ENCODE measurements at places on chromosomes 16 and 17.

DNA sequence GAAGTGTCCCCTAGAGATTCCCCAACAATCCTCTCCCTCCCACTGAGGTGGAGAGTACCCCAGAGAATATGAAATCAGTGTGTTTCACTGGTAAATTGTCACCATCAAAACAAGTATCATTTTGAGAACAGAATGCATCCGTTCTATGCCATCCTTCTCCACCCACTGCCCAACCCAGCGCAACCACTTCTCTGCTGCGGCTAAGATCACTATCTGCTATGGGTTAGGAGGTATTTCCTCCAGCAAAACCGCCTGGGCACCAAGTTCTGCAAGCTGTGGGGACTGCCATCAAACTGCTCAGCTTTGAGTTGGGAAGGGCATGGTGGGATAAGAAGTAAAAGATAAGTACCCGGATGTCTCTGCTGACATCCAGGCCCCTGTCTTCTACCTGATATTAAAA, 24.4 kb downstream of the CNTNAP1 start:
- peak; percentile 18 for DNase-seq

GRCh38 chr17:48528936-48529682, 1.7 kb downstream of the HOXB1 start:
- DNase-seq, result no peak

- DNase-seq, result no peak
Measured at GRCh38 chr16:53949715-53950410, 245.9 kb downstream of the FTO start.

- no peak for DNase-seq
Measured at GRCh38 chr17:42787266-42787665, 6.9 kb downstream of the WNK4 start.

GRCh38 chr16:10181196-10182162, 749 bp downstream of the GRIN2A start:
- no peak for DNase-seq

GRCh38 chr17:44655983-44656710, at the start of gene MEIOC:
Gene MEIOC (plus strand): TSS chr17:44656468. CDS start chr17:44656614, 146 bp downstream.
- no peak for DNase-seq

- DNase-seq, result no peak
Measured at GRCh38 chr17:22203208-22203715, 510.9 kb downstream of the KCNJ18 start.

DNA sequence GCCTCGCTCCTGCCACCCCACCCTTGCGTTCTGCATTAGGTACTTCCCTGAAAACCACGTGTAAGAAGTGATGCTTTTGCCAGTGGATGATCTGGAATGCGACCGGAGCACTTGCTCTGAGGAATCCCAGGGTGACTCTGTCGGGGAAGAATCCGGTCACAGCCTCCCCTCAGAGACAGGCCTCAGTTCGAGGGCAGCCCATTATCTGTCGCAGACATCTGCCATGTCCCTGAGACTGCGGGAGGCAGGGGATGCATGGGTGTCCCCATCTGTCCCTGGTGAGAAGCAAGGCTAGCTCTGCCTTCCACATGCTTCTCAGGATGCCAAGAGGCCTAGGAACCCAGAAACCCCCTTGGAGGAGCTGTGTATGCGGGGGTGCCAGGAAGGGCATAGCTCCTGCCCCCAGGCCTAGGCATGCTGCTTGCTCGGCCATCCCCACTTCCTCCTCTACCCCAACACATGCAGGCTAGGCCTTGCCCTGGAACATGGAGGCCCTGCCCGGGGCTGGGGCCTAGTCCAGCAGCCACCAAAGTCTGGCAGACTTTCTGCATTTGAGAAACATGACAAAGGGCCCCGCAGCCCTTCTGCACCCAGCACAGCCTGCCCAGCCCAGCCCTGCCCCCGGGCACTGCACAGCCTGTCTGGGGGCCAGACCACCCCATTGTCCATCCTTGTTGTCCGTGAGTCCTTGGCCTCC, 20.5 kb downstream of the MNT start:
- no peak for DNase-seq

DNA sequence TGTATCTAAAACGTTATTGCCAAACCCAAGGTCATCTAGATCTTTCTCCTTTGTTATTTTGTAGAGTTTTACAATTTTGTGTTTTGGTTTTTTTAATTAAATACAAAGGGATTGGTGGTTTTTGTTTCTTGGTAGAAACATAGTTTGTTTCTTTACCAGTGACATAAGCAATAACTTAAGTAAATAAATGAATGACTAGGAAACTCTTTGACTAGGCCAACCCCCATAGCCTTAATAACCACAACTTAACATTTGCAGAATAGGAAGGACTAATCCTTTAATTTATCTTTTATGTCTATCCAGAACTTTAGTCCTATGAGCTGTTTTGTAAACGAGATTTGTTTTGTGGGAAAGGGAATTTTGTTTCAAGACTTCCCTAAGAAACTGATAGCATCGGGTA, 162.5 kb downstream of the PRKCA start:
- no peak for DNase-seq

GRCh38 chr16:27492588-27492979, 57.1 kb downstream of the GTF3C1 start:
- DNase-seq, result no peak

DNA sequence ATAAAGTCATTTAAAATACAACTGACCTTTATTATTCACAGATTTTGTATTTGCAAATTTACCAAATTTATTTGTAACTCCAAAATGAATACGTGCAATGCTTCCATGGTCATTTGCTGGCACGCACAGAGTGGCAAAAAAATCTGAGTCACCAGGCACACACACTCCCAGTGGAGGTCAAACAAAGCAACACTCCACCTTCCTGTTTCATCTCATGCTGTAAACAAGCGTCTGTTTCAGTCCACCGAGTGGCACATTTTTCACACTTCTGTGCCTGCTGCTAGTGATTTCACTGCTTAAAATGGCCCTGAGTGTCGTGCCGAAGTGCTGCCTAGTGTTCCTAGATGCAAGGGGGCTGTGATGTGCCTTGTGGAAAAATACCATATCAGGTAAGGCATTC, 17.8 kb upstream of the ITGAE start:
- DNase-seq, result no peak

- no peak for DNase-seq
Measured at GRCh38 chr16:57131351-57131970, 39.1 kb downstream of the CPNE2 start.

DNA sequence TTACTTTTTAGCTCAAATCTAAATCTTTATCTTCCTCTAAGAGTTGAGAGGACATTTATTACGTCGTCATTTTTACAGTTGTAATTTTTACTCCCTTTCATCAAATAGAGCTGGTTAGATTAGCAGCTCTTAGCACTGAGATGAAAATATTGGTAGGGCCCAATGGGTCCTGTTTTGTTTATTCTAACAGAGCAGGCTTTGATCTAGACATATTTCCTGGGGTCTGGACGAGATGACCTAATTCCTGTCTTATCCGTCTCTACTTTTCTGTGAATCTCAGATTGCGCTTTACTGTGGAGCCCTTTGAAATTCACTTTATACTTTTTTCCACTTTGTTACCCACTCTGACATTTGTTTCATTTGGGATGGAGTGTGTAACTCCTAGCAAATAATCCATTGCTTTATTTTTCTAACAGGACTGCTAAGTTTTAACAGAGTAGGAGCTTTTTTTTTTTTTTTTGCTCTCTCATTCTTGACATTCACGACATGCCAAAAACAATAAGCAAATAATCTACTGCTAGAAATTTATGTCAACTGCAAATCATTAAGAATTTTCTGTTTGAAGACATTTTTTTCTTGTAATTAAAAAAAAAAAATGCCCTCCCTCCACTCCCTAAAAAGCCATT, 18.5 kb downstream of the SALL1 start:
- no peak for DNase-seq

DNA sequence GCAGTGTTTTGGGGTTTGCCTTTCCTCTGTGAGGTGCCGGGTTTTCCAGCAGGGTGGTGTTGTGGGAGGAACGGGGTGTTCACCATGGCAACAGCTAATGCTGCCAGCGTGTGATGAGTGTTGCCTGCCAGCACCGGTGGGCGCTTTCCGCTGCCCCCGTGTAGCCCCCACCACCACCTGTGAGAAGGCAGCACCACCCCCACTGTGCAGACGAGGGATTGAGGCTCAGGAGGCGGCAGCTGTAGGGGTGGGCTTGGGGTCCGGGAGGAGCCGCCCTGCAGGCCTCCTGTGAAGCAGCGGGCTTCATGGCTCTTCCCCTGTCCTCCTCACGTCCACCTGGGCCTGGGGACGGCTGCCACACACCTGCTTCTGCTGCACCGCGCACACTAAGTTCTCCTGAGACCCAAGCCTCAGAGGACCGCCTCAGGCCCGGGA, 5.2 kb downstream of the RAB40C start:
- DNase-seq, result no peak

DNA sequence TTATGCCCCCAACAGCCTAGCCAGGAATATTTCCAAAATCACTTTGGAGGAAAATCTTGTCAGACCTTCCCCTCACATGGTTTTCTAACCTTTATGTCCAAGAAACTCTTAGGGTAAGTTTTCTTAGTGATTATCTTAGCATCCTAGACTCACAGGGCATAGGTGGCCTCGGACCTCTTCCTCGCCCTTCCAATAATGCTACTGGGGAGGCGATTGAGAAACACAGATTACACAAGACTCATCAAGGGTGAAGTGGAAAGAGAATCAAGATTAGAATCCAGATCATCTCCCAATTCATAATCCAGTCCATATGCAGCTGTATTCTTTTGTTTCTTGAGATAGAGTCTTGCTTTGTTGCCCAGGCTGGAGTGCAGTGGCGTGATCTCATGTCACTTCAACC, 358.4 kb upstream of the CDH5 start:
- no peak for DNase-seq

All from KG1 (cell line).